Hindlimb muscle (tissue), 1 donor: ENCODE measurements at places on chromosomes 2 and 18. TPM values are rescaled to one million over a fixed set of nuclear protein-coding genes. Genes with fewer than 3 reads are reported as not detected.
A peak's percentile ranks its signal among the peaks of the same experiment; 100 is the strongest.

ST3GAL5 gene
- polyA plus RNA-seq = 43.2 TPM

CPO gene
- polyA plus RNA-seq = 0.37 TPM

POTEF gene
- polyA plus RNA-seq = 0.06 TPM

CLEC4F gene
- 0.36 TPM for polyA plus RNA-seq

ADAM23 gene
- polyA plus RNA-seq = 8.2 TPM

DSG4 gene
- polyA plus RNA-seq = not detected

RAB6D gene
- 1.1 TPM for polyA plus RNA-seq

RAB31 gene
- 20.8 TPM for polyA plus RNA-seq

DNA sequence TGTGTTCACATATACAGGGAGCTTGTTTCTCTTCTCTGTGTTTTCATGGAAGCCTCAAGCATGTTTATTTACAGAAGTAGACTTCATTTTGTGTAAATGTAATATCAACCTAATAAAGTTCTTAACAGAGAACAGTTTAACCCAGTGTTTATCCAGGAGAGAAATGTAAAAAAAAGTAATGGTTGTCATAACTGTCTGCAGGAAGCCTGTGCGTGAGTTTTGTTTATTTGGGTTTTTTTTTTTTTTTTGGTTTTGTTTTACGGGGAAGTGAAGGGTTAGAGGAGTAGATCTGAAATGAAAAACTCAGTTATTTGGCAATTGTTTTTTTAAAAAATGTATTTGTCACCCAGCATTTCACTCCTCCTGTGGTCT is 124.7 kb downstream of the RAPGEF4 start:
- no peak for DNase-seq

DNA sequence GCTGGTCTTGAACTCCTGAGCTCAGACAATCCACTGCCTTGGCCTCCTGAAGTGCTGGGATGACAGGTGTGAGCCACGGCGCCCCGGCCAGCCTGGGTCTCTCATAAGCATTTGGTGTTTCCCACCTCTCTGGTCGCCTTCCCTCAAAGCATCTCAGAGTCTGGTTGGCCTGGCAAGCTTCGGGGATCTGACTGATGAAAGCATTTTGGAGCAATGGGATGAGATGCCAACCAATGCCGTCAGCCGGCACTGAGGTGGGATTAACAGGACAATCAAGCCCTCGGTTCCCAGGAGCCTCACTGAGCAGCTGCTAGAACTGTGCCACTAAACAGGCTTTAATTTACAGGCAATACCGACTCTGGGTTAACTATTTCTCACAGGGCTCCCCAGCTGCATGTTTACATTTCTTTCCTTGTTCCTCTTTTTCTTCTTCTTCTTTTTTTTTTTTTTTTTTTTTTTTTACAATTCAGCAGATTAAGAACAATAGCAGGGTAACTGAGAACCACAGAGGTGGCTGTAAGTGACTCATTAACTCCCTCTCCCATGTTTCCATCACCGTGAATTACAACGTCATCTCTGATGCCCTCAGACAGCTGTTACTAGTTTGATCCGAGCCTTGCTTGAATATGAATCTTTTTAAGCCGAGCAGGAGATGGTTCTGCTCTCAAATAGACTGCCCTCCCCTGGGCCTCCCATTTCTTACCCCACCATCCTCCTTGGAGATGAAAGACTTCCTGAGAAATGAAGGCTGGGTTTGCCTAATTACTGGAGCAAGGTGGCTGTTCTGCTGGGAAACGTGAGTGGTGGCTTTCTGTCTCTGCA is 37.9 kb downstream of the ODC1 start:
- DNase-seq = peak; percentile 49

- DNase-seq = peak; percentile 33
These were observed at the start of gene ITGA6 for GRCh38 chr2:172427256-172427989. Gene ITGA6 (plus strand): TSS chr2:172427586.

- no peak for DNase-seq
These were observed 86.0 kb downstream of the CAPN13 start for GRCh38 chr2:30721241-30721640.

GRCh38 chr2:176641436-176641835 is 372.2 kb downstream of the MTX2 start:
- DNase-seq = no peak

- no peak for DNase-seq
These were observed 8.8 kb downstream of the NABP1 start for GRCh38 chr2:191686729-191687128.

- no peak for DNase-seq
These were observed 89.8 kb upstream of the NEUROD1 start for GRCh38 chr2:181770150-181770549.

GRCh38 chr2:16135913-16136310 is 195.6 kb downstream of the MYCN start:
- no peak for DNase-seq

GRCh38 chr2:42040643-42041278 is 7.1 kb upstream of the PKDCC start:
- no peak for DNase-seq

GRCh38 chr2:238883421-238883901 is 35.6 kb downstream of the TWIST2 start:
- peak; percentile 51 for DNase-seq

DNA sequence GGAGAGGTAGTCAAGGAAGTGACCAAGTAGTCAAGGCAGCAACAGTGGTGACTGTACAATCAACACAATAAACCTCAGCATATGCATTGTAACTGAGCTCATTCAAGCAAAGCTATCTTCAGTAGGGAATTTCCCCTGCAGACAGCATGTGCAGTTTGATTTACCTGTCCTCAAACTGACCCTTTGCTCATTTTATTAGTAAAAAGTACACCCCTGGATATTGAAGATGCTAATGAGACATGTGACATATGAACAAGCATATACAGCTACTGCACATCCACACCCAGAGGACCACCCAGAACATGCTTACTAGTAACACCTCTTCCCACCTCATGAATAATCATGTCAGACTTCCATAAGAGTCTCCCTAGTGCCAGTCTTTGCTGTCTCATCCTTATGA is 15.4 kb downstream of the C2orf81 start:
- DNase-seq = no peak

- DNase-seq = no peak
These were observed 44.0 kb downstream of the SGPP2 start for GRCh38 chr2:222468346-222468745.

DNA sequence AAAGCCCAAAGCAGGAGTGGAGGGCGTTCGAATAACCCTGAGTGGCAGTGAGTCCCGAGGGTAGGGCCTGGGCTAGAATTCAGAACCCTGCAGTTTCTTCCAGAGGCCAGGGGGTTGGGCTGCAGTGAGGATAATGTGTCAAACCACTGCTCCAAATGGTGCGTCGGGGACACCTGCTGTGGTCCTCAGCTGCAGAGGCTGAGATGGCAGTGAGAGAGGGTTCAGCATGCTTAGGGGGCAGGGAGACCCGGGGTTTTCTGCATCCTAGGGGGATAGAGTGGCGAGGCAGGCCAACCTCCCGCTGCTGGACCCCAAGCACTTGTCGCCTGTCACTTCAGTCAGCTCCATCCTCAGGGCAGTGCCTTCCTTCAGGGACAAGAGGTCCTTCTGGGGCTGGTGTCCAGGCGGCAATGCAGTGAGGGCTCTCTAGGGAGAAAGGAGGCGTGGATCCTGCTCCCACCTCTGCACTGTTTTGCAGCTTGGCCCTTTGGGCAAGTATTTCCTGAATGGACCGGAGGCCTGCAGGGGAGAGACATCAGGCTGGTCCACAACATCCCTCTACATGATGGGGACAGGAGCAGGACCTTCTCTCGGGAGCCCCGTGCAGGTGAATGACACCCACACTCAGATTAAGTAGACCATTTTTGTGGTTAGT is 8.4 kb upstream of the NTSR2 start:
- DNase-seq = no peak

GRCh38 chr2:16012626-16013358 is 72.4 kb downstream of the MYCN start:
- DNase-seq = no peak

DNA sequence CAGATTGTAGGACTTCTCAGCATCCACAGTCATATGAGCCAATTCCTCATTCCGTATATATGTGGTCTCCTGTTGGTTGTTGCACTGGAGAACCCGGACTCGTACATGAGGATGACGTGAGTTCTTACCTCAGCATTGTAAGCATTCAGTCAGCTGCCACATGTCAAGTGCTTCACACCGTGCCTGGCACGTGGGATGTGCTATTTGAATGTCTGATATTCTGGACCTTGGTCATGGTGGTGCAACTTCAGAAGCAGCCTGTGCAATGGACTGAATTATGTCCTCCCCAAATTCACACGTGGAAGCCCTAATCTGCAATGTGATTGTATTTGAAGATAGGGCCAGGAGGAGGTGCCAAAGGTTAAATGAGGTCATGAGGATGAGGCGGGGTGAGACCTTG is 32.1 kb downstream of the PTGR3 start:
- no peak for DNase-seq

DNA sequence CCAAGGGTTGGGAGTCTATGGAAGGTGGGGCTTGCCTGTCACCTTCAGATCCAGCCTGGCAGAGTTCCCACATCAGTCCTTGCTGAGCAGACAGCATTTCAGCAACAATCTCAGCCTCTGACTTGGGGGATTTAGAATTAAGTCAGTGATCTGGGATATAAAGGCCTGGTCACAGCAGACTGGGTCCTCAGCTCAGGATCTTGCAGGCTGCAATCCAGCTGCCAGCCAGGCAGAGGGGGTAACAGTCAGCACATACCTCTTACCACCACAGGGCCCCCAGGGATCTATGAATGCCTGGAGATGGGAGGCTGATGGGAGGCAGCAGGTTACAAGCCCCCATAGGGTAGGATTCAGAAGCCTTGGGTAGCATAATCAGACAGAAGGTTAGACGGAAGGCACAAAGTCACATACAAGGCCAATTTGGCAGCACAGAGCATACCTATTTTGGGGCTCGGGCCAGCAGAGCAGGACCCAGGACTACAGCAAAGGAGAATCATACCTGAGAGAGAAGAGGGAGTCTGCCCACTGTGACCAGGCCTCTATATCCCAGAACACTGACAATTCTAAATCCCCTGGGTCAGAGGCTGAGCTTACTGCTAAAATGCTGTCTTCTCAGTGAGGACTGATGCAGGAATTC is 163.5 kb downstream of the MTCL1 start:
- no peak for DNase-seq

GRCh38 chr2:138036522-138036921 is 72.2 kb downstream of the HNMT start:
- DNase-seq = no peak

DNA sequence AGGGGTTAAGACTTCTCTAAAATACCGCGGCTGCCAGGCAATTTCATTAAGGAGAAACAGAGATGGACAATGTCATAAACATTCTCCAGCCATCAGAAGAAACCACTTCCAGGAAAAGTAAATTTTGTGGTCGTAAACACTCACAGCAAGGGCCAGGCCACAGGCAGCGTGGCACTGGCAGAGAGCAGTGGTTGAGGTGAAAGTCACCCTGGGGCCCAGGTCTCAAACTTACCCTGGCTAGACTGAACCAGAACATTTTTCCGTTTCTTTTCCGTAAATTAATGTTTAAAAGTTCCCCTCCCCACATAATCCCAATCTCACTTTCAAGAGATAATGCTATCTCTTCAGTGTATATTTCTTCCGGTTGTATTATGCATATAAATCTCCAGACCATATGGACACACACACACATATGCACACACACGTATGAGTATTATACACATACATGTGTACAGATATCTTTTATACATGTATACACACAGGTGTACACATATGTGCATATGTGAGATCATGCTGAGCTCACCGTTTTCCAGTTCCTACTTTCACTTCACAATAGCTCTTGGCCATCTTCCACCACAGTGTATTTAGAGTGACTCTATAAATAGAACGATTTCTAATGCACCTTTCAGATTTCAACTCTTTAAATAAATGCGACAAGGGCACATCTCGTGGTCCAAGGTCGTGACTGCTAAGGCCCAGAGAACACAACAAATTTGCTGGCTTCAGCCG is 90.1 kb downstream of the MALT1 start:
- DNase-seq = no peak

- DNase-seq = peak; percentile 43
These were observed 286.0 kb upstream of the CCDC68 start for GRCh38 chr18:55245211-55245614.

- DNase-seq = no peak
These were observed 69.0 kb downstream of the LAMA3 start for GRCh38 chr18:23758281-23758680.

DNA sequence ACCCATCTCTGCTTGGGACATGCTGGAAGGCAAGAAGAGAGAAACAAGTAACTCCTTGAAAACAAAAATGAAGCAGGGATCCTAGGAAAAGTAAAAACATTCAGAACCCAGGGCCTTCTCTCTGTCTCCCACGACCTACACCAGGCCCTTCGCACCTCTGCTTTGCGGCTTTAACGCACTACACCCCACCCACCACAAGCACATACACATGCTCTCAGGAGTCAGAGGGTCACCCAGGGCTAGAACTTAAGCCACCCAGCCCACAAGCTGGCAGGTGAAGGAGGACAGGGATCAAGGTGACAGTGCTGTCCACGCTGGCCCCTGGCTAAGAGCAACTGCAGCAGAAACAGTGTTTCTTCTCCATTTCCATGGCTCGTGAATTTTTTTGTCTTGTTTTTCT is 72.2 kb downstream of the BCL11A start:
- no peak for DNase-seq

GRCh38 chr2:224369028-224369632 is 32.8 kb downstream of the FAM124B start:
- no peak for DNase-seq
